Caki2 (cell line): ENCODE measurements at places on chromosomes 7 and 10. TPM values are rescaled to one million over a fixed set of nuclear protein-coding genes. Genes with fewer than 3 reads are reported as not detected.
A peak's percentile ranks its signal among the peaks of the same experiment; 100 is the strongest.

- no peak for DNase-seq
These were observed 104.3 kb downstream of the TRIM24 start for GRCh38 chr7:138564365-138564764.

DNA sequence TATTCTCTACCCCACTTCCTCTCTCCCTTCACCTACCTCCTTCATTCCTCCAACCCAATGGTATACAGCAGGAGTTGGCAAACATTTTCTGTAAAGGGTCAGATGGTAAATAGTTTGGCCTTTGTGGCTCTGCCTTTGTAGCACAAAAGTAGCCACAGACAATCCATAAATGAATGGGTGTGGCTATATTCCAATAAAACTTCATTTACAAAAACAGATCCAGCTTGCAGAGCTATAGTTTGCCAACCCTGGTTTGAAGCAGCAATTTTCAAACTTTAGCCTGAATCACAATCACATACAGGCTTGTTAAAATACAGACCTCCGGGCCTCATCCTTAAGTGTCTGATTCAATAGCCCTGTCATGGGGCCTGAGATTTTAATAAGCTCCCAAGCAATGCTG is 110.5 kb downstream of the CPEB3 start:
- DNase-seq: no peak

DNA sequence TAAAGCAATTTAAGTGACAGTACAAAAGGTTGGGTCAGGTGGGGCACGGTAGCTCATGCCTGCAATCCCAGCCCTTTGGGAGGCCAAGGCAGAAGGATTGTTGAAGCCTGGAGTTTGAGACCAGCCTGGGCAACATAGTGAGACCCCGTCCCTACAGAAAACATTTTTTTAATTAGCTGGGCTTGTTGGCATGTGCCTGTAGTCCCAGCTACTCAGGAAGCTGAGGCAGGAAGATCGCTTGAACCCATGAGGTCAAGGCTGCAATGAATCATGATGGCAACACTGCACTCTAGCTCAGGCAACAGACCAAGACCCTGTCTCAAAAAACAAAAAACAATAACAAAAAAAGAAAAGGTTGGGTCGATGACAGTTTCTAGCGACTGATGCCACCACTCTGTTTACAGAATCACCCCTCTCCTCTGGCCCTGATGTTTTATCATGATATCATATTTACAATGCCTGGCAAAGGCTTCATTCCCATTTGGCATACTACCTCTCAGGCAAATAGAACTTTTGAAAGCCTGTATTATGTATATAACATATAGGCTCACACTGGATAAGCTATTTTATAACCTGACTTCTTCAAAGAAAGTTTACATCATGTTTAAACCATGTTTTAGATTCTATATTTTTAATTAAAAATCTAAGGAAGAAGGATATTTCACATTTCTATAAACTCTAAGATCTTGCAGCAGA is 558 bp upstream of the ABCC2 start:
- DNase-seq: no peak

GRCh38 chr10:33276282-33276923 is 58.1 kb downstream of the NRP1 start:
- DNase-seq: peak; percentile 55

- DNase-seq: no peak
These were observed 456 bp upstream of the DLD start for GRCh38 chr7:107890493-107890961.

GRCh38 chr10:99996671-99997648 is 12.8 kb downstream of the DNMBP start:
- no peak for DNase-seq

The MCM10 gene
- total RNA-seq: 19.9 and 47.0 TPM in 2 replicates

The CACNA2D1 gene
- total RNA-seq: 2.5 and 5.8 TPM in 2 replicates
